ENCODE measurements at places on chromosomes 7 and 10.

DNA sequence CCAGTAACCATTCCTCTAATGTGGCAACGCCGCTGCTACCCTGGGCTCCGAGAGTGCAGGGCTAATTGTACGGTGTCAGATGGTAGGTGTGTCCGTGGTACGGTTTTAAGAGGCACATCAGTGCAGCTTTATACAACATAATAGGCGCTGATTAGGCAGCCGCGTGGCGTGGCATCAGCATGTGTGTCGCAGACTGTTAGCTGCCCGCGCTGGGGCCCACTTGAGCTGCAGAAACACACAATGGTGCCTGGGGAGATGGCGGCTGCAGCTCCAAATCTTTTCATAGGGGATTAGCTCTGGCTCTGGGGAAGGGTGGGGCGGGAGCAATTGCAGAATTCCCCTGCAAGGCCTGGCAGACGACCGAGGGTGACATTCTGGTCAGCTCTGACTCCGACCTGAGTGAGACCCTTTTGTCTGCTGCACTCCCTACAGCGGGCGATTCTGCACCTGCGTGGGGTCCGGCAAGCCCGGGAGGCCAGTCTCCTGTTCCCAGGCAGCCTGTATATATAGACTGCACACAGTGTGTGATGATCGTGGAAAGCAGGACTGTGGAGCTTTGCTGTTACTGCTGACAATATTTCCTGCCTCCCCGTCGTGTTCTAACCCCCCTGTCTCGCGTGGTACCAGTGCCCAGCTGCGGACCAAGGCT is 722.7 kb upstream of the CELF2 start:
- no peak for DNase-seq

GRCh38 chr10:52757773-52758172 is 14.8 kb downstream of the MBL2 start:
- DNase-seq, result peak; percentile 15

DNA sequence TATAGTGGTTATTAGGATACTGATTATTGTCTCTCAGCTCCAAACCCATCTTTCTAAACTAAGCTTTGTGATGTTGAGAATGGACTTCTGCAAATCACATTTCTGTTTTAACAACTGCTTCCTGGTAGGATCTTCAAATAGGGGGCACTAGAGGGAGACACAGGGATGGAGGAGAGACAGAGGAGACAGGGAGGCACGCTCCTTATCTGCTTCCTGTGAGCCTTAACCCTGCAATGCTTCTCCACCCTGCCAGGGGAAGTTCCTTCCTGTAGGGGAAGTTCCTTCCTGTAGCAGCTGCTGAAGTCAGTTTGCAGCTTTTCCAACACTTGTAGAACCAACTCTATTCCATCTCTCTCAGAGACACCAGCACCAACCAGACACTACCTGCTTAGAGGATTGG is 847.2 kb downstream of the CCSER2 start:
- DNase-seq, result no peak

DNA sequence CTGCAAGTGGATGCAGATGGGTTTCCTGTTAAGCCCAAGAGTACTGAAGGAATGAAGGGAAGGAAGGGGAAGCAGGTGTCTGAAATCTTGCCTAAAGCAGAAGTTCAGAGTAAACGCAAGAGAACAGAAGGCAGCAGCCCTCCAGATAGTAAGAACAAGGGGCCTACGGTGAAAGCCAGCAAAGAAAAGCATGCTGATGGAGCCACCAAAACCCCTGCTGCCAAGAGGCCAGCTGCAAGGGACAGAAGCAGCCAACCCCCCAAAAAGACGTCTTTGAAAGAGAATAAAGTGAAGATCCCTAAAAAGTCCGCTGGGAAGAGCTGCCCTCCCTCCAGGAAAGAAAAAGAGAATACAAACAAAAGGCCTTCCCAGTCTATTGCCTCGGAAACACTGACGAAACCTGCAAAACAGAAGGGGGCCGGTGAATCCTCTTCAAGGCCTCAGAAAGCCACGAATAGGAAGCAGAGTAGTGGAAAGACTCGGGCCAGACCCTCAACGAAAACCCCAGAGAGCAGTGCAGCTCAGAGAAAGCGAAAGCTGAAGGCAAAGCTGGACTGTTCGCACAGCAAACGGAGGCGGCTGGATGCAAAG is 152.5 kb downstream of the LCOR start:
- no peak for DNase-seq

- peak; percentile 100 for DNase-seq
Observed at GRCh38 chr7:134778941-134779740, at the start of gene CALD1. CALD1 (plus strand) TSS chr7:134779634; CDS start chr7:134867734, 88,100 bp downstream.

DNA sequence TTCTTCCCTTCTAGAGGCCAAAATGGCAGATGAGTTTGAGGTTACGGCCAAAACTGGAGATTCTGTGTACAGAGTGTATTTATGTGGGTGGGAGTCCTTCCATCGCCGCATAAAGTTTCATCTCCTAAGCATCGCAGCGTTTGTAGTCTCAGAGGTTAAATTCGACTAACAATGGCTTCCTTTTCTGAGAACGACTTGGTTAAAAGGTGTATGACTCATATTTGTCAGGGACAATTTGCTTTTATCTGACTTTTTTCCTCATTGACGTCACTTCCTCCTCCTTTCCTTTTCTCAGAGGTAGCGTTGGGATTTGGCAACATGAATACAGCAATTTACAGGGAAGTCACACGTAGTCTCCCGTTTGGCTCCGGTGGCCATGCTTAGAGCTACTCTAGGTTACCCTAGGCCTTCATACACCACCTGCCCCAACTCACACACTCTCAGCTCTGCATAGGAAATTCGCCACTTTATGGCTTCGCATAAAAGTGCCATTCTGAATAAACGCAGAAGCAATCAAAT is 37.6 kb upstream of the TCF7L2 start:
- DNase-seq, result no peak

DNA sequence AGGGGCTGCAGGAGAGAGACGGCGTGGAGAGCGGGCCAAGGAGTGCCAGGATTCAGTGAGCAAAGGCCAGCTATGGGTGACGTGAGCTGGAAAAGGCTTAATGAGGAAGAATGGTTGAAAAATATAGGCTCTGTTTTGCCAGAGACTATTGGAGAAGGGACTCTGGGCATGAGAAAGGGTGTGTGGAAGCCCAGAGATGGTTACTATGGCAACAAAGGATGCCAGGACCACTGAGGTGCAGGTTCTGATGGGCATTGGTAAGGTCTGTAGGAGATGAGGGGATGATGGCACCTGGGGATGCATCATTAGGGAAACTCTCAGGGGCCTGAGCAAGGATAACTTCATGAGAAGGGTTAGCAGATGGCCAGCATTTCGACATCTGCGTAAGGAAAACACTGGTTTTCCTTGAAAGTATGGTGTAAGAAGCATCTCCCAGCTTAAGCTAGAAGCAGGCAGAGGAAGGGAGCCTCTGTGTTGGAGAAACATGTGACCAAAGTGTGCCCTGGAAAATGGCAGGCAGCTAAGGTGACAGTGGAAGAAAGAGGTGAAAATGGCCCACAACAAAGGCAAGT is 21.6 kb upstream of the FAM180A start:
- DNase-seq, result no peak

- DNase-seq, result no peak
Observed at GRCh38 chr10:26509307-26509706, 71.2 kb downstream of the APBB1IP start.

DNA sequence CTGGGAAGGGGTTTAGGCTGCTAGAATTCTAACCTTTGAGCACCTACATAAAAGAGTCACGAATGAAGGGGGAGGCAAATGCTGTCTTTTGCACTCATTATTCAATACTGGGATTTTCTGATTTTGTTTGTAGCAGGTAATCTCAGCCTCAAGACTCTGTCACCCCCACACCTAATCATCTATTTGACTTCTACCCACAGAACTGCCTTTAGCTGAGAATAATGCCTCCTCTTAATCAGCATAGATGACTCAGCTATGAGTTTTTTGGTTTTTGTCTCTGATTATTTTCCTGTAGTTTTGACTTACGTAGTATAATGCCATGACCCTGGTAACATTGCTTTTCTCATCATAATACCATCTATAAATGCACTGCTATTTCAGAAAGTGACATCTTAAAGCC is 42.7 kb upstream of the CACNB2 start:
- DNase-seq, result no peak

All from fibroblast of skin of scalp (primary cell).